ENCODE measurements at places on chromosomes 4 and X.

DNA sequence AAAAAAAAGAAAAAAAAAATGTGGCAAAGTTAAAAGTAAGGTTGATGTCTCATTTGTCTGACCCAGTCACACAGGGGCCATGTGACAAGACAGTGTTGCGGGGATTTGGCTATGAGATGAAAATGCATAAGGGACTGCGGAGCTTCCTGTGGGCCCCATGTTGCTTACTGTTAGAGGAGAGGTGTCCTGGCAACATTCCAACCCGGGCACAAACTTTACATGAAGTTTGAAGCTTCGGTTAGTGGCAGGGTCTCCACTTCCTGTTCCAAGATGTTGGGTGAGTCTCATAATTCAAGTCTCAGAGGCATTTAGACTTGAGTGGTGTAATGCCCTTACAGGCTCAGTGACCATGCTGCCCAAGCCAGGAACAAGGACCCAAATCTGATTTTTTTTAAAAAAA, 111.3 kb downstream of the MAML3 start:
- DNase-seq, result no peak
- H3K4me1 ChIP-seq, result peaks cover 23% of the 10 kb centered on the region
- no peak overlapping the region for H3K4me3 ChIP-seq
- no peaks in the 10 kb centered on the region for H3K36me3 ChIP-seq
- no peak overlapping the region for H3K27ac ChIP-seq

GRCh38 chr4:173519111-173520101, 10.6 kb downstream of the HAND2 start:
- no peaks in the 10 kb centered on the region for H3K36me3 ChIP-seq
- no peak overlapping the region for H3K27ac ChIP-seq
- peak overlapping the region; percentile 16 for H3K4me3 ChIP-seq
- DNase-seq, result no peak
- H3K4me1 ChIP-seq, result peaks cover 50% of the 10 kb centered on the region

DNA sequence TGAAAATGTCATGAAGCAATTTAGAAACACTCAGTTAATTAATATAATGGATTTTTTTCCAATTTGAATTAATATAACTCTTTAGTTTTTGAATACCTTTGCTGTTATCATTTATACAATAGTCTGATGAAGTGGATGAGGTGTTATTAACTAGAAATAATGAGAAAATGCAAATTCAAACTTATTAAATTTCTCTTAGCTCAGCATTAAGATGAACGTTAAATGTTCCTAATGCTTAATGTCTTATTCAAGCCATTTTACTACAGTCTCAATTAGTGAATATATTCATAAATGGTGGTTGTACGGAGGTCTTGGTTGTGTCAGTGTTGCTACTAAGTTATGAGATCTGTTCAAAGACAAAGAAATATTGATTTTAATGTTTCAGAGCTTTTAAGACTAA, 186.3 kb downstream of the DTHD1 start:
- no peak for DNase-seq
- no peak overlapping the region for H3K4me3 ChIP-seq
- no peaks in the 10 kb centered on the region for H3K36me3 ChIP-seq
- no peak overlapping the region for H3K27ac ChIP-seq

GRCh38 chr4:21949073-21949457, 493 bp upstream of the KCNIP4 start:
- H3K27me3 ChIP-seq, result peaks cover 30% of the 10 kb centered on the region
- DNase-seq, result no peak
- H3K27ac ChIP-seq, result no peak overlapping the region
- H3K4me3 ChIP-seq, result peak overlapping the region; percentile 43
- H3K4me1 ChIP-seq, result peaks cover 9% of the 10 kb centered on the region
- no peaks in the 10 kb centered on the region for H3K36me3 ChIP-seq

GRCh38 chr4:134787315-134787714, 585.7 kb upstream of the PABPC4L start:
- no peaks in the 10 kb centered on the region for H3K36me3 ChIP-seq
- no peaks in the 10 kb centered on the region for H3K27me3 ChIP-seq

DNA sequence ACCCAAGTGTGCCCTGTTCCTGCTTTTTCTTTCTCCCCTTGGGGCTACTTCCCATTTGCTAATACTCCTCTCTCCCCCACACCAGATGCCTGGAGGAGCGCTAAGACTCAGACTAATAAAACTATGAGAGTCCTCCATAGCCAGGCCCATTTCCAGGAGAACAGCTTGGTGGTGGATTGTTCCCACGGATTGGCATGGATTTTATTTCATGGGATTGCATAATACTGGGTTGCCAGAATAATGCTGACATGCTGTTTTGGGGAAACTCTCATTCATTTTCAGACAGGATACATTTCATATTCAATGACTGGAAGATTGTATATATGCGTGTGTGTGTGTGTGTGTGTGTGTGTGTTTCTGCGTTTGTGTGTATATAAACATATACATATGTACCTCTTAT, 447.5 kb upstream of the PITX2 start:
- H3K4me3 ChIP-seq, result no peak overlapping the region
- no peak for DNase-seq
- no peak overlapping the region for H3K27ac ChIP-seq
- no peaks in the 10 kb centered on the region for H3K36me3 ChIP-seq
- no peaks in the 10 kb centered on the region for H3K27me3 ChIP-seq

DNA sequence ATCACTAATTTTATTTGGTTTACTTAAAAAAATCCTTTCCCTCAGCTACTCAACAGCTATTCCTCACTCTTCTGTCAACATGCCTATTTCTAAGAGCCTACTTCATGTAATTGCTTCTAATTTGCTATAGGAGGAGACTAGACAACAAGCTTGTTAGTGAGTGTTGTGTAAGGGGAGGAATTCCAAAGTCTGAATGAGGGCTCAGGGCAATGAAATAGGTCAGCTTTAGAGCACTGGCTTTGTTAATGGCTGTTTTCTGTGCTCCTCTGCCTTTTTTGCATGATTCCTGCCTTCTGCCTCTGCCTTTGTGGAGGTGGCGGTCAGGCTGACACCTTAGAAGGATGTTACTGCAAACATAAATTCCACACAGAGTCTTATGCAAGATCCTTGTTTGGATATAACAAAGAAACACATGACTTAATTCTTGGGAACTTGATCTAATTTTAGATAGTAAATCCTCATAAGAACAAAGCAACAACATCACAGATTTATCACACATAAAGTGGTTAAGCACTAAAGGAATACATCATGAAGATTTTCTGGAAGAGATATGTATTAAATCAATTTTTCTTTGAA, 15.0 kb upstream of the PAGE1 start:
- H3K27ac ChIP-seq, result no peak overlapping the region
- no peaks in the 10 kb centered on the region for H3K4me1 ChIP-seq
- no peaks in the 10 kb centered on the region for H3K36me3 ChIP-seq
- no peaks in the 10 kb centered on the region for H3K27me3 ChIP-seq
- no peak overlapping the region for H3K4me3 ChIP-seq

GRCh38 chrX:153608376-153608775, 9.4 kb upstream of the CCNQ start:
- H3K4me3 ChIP-seq, result no peak overlapping the region
- H3K4me1 ChIP-seq, result peaks cover 11% of the 10 kb centered on the region
- H3K27ac ChIP-seq, result no peak overlapping the region

GRCh38 chr4:125741825-125742452, 427.2 kb downstream of the FAT4 start:
- no peaks in the 10 kb centered on the region for H3K27me3 ChIP-seq
- no peaks in the 10 kb centered on the region for H3K36me3 ChIP-seq
- DNase-seq, result no peak
- no peaks in the 10 kb centered on the region for H3K4me1 ChIP-seq
- no peak overlapping the region for H3K27ac ChIP-seq
- H3K4me3 ChIP-seq, result no peak overlapping the region

Data from suprapubic skin (tissue), 4 donors.